Epithelial cell of umbilical artery (primary cell): ENCODE measurements at places on chromosomes 1 and 21. TPM values are rescaled to one million over a fixed set of nuclear protein-coding genes. Genes with fewer than 3 reads are reported as not detected.

PLPPR4 gene
- not detected in 2 replicates for total RNA-seq

SLC5A9 gene
- not detected in 2 replicates for total RNA-seq

TMEM125 gene
- not detected in 2 replicates for total RNA-seq

SPRR4 gene
- not detected in 2 replicates for total RNA-seq

TIAM1 gene
- under 0.01 and 0.15 TPM in 2 replicates for total RNA-seq

RALGPS2 gene
- 19.5 and 26.6 TPM in 2 replicates for total RNA-seq

ZNF672 gene
- 19.5 and 19.6 TPM in 2 replicates for total RNA-seq

GNAT2 gene
- total RNA-seq: 0.32 TPM in 1 of 2 replicates, not detected in the other

LCA5L gene
- 0.91 and 0.97 TPM in 2 replicates for total RNA-seq

KRTAP12-2 gene
- not detected in 2 replicates for total RNA-seq

KRTAP11-1 gene
- not detected in 2 replicates for total RNA-seq
